ENCODE measurements at places on chromosomes 6 and 20. TPM values are rescaled to one million over a fixed set of nuclear protein-coding genes. Genes with fewer than 3 reads are reported as not detected.

Gene SEMG1
- not detected for total RNA-seq

DNA sequence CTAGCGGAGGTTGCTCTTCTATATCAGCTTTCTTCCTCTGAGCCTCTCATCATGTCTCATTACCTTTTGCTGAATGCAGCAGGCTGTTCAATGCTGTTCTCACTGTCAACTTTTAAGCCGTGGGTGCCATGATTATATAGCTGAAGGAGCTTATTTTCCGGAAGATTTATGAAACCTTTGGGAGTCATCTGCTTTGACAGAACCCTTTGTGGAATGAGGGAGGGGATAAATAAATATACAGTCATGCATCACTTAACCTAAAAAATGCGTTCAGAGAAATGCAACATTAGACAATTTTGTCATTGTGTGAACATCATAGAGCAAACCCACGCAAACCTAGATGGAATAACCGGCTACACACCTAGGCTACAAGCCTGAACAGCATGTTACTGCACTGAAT is 102.2 kb upstream of the AKAP12 start:
- no peak for DNase-seq

GRCh38 chr20:61673152-61673847 is 392.4 kb downstream of the TAF4 start:
- no peak for DNase-seq

GRCh38 chr6:63303476-63303875 is 16.3 kb downstream of the LGSN start:
- DNase-seq: no peak

DNA sequence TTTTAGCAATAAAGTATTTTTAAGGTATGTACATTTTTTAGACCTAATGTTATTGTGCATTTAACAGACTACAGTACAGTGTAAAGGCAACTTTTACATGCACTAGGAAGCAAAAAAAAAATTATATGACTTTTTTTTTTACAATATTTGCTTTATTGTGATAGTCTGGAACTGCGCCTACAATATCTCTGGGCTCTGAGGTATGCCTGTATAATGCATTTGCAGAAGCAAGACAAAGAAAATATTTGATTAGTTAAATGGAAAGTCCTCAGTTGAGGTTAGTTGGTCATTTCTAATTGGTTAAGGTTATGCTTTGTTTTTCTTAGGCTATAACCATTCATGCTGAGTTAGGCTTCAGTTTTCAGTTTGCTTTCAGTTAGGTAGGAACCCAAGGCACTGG is 46.9 kb upstream of the SMAP1 start:
- DNase-seq: no peak

GRCh38 chr6:115613488-115613887 is 447.2 kb downstream of the FRK start:
- no peak for DNase-seq

GRCh38 chr6:125262016-125263013 is 39.5 kb downstream of the HDDC2 start:
- no peak for DNase-seq

Gene RNF144B
- total RNA-seq: 5.3 TPM

DNA sequence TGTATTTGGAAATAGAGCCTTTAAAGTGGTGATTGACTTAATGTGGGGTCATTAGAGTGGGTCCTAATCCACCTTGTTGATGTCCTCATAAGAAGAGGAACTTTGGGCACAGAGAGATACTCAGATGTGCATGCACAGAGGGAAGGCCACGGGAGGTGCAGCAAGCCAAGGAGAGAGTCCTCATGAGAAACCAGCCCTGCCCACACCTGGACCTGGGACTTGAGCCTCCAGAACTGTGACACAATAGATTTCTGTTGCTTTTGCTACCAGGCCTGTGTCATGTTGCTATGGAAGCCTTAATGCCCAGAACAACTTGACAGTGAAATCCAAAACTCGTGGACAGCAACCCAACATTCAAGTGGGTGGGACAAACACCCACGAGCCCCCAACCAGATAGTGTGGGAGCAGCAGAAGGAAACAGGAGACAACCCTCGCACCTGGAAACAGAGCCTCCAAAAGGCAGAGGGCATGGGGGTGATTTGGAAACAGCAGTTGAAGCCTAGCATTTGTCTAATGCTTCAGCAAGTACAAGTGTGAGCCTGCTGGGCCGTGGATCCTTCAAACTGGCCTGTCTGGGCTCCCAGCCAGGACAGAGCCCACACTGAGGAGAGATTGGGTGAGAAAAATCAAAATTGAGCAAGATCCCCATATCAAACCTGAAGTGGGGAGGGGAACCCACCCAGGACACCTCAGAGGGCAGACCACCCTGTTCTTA is 201.0 kb upstream of the CST7 start:
- DNase-seq: no peak

Gene ARHGAP40
- total RNA-seq: 0.44 TPM

Gene DEFB112
- total RNA-seq: not detected

- no peak for DNase-seq
These were observed 271.2 kb upstream of the TAB2 start for GRCh38 chr6:149046164-149046821.

GRCh38 chr20:50050660-50051308 is 62.2 kb downstream of the UBE2V1 start:
- DNase-seq: no peak

DNA sequence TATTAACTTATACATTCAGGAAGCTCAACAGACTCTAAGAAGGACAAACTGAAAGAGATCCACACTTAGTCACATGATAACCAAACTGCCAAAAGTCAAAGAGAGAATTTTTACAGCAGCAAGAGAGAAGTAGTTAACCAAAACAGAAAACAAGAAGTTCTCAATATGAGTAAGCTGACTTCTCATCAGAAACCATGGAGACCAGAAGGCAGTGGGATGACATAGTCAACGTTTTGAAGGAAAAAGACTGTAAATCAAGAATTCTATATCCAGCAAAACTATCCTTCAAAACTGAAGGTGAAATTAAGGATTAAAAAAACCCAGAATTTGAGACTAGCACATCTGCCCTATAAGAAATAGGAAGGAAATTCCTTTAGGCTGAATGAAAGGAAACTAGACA is 60.4 kb downstream of the COL19A1 start:
- no peak for DNase-seq

DNA sequence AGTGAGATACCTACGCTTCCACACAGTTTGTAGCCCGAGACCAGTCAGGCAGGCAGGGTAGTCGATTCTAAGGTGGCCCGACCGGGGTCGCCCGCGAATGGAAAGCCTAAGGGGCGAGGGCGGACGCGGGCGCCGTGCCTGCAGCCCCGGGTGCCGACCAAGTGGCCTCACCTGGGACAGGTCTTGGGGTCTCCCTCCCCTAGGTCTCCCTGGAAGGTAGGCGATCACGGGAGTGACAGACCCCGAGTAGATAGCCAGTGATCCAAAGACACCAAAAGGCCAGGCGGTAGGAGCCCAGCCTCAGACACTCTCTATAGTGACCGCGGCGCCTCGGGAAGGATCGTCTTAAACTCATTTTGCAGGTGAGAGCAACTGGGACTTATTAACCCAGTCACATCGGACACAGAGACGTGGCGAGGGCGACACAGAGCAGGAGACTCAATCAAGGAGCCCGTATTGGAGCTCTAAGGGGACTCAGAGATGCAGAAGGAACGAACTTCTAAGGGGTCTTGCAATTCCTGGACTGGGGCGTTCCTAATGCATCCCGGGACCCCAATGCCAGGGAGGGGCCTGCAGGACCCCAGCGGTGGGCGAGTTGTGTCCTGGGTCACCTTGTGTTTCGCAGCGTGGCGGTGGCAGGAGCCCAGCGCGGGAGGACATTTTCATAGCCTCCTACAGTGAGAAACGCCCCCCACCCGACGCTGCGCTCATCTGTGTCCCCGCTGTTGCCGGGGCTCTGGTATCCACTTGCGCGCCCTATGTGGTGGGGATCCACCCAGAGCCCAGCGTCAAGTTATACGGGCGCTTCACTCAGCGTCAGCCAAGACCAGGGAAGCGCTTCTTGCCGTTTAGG is 2.1 kb upstream of the VSX1 start:
- DNase-seq: no peak

DNA sequence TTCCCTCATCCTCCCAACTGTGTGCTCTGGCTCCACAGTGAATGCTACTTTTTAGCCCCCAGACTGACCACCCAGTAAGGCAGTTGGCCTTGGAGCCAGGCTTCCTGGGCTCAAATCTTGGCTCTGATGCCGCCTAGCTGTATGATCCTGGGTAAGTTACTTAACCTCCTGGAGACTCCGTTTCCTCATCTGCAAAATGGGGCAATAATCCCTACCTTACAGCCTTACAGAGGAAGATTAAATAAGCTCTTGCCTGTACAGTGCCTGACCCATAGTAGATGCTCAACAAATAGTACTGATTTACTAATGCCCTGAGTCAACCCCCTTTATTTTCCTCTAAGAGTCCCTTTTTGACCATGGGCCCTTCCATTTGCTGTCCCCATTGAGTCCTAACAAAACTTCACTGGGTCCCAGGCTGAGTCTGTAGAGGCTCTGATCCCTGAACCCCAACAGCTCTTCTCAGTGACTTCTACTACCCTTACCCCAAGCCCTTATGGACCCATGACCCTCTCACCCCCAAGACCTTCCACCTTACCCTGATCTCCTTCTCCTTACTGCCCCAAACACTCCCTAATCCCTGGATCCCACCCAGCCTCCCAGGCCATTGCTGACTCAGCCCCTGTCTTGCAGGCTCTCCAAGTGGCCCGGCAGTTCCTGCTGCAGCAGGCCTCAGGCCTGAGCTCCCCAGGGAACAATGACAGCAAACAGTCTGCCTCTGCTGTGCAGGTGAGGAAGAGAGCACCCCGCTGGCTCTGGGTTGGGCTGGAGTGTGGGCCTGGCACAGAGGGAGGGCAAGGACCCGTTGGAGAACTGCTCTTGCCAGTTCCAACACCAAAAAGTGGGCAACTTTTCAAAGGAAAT is 31.4 kb downstream of the FOXP4 start:
- no peak for DNase-seq

Gene SENP6
- total RNA-seq: 45.2 TPM

Measured in HepG2 (cell line).